ENCODE measurements at places on chromosomes 3 and 15.

- no peak for DNase-seq
Observed at GRCh38 chr3:139610886-139611285, 66.9 kb downstream of the NMNAT3 start.

- DNase-seq = no peak
Observed at GRCh38 chr15:76667943-76668715, 237.0 kb downstream of the SCAPER start.

- no peak for DNase-seq
Observed at GRCh38 chr3:67704322-67704721, 49.9 kb upstream of the SUCLG2 start.

DNA sequence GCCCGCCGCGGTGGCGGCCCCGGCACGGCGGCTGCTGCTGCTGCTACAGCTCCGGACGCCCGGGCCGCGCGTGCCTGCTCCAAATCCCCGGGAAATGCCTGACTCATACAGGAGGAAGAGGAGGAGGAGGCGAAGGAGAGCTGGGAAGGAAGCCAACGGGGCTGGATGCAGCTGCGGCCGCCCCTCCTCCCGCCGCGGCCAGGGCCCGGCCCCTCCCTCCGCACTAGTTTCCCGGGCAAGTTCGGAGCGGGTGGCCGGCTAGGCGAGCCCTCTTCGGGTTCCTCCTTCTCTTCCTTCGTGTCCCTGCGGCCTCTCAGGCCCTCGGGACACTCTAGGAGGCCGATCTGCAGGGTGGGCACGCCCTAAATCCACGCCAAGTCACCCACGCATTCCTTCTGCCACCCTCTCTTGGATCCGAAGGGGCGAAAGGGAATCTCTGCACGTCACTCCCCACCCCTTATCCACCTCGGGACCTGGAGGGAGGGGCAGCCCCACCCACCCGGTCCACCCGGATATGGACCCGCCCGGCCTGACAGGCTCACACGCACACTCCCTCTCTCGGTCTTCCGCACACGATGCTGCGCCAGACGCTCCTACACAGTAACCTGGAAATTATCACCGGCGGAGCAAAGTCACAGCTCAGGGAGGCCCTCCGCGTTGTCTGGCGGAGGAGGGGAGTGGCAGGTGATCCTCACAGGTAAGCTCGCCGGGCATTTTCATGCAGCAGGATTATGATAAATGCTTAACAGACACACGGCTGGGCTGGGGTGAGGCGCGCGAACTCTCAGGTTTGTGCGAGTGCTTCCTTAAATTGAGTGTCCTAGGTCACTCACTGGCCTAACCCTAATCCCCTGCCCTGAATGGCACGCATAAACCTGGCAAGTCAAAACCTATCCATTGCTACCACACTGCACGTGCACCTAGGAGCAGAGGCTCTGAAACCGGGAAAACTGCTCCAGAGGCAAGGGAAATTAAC lies at the start of the genes OSBPL10 and ZNF860:
Gene OSBPL10 (minus strand): TSS at position 57 of the 976 bp plus-strand sequence. CDS start 83 bp downstream, outside the sequence.
Gene ZNF860 (plus strand): TSS at position 545 of the 976 bp plus-strand sequence. CDS start 7,330 bp downstream, outside the sequence.
- DNase-seq = peak; percentile 78

DNA sequence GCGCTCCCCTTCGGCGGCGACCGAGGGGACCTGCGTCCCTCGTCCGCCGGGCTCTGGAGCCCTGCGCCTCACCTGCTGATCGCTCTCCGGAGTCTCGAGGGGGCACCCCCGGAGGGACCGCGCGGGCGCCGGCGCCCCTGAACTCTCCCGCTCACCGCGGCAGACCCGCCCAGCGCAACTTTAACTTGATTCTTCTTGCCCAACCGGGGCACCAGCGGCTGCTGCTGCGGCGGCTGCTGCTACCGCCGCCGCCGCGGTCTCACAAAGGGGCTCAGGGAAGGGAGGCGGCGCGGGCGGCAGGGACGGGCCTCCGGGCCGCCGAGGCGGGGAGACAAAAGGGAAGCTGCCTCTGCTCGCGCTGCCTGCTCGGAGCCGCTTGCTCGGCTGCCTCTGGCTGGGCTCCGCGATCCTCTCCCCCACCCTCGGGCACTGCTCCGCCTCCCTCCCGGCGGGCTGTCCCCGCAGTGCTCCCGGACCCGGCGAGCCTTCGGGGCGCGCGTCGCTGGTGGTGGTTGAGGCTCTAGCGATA lies at the start of gene PPM1L:
Gene PPM1L (plus strand): TSS at position 456 of the 529 bp plus-strand sequence.
- DNase-seq = peak; percentile 52

DNA sequence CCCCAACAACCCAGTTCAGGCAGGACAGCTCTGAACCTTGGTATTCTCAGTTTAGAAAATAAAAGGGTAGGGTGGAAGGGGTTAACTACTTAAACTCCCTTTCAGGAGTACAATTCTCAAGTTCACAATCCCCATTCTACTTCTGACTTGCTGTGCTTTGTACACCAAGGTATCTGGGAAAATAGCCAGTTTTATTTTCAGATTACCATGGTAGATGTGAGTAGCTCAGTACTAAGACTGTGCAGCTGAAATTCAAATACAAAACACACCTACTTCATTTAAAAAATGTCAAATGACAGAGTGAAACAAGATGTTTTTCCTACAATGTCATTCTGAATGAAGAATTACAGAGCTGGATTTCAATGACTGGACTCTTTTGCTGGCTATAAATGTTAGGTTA lies 27.4 kb downstream of the SLC7A14 start:
- no peak for DNase-seq

- DNase-seq = peak; percentile 70
Observed at GRCh38 chr15:87826119-87826747, 430.3 kb downstream of the NTRK3 start.

DNA sequence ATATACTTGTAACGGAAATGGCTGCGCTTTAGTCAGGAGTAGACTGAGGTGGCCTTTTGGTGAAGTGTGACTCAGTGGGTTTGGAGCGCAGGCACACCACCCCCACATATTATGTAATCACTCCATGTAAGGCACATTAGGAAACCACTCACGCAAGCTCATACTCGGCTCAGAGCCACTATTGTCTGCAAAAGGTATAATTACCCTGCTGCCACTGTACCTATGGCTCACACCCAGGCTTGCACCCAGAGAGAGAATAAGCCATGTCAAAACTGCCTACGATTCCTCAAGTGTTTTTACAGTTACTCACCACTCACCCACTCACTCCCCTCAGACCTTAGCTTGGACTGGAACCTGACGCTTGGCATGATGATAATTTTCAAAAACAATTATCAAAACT lies 611.9 kb upstream of the CCDC54 start:
- DNase-seq = no peak

- no peak for DNase-seq
Observed at GRCh38 chr15:92968926-92969651, 69.0 kb downstream of the CHD2 start.

DNA sequence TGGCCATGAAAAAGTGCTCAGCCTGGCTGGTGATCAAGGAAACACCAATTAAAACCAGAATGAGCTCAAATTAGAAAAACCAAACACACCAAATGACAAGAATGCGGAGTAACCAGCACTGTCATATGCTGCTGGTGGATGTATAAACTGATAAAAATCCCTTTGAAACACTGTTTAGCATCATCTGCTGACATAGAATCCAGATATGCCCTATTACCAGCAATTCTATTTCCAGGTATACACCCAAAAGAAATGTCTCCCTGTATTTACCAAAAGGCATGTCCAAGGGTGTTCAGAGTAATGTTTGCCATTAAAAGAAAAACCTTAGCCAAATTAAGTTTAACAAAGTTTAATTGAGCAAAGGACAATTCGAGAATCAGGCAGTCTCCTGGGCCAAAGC lies 138.6 kb downstream of the FMN1 start:
- no peak for DNase-seq

DNA sequence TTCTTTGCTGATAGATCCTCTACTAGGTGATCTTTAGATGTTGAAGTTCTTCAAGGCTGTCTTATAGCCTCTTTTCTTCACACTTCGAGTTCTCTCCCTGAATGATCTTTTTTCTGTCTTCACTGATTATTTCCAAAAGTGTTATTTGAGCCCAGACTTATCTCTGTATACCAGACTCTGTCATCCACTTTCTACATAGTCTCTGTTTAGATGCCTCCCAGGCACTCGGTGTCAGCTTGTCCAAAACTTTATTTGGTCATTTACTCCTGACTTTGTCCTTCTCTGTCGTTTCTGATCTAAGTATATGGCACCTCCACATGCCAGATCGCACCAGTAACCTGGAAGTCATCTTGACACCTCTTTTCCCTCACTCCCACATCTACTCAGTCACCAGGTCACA lies 27.6 kb downstream of the KLHL18 start:
- no peak for DNase-seq

DNA sequence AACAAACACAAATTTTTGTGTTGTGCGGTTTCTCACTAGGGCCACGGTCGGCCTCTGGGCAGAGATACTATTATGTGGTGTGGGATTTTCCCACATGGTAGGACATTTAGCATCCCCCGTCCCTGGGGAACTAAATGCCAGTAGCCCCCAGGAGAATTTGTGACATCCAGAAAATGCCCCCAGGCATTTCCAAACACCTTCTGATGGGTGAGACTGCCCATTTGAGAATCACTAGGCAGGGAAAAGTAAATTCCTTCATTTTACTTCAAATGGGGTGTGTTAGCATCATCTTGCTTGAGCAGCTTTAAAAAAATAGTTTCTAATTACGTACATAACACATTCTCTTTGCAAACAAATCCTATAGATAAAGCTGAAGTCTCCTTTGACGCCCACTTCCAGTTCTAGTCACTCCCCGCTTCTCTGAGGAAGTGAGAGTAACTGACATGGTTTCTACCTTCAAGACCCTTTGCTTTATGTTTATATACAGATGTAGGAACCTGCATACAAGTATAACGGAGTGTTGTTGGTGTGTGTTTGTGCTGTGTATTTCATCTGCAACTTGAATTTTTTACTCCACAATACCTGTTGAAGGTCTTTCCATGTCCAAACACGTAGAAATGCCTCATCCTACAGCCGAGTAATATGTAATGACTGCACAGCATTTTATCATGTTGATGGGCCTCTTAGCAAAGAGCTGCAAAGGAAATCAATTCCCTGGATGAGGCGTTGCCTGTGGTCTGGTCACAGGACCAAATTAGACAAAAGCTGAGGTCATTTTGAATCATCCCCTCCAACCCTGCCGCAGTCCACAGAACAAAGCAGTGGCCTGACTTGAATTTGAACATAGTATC lies 31.4 kb upstream of the ZBTB38 start:
- DNase-seq = no peak

- no peak for DNase-seq
Observed at GRCh38 chr3:112175037-112175436, 42.0 kb upstream of the GCSAM start.

GRCh38 chr3:185900228-185900627 lies 37.6 kb downstream of the TRA2B start:
- DNase-seq = peak; percentile 66

DNA sequence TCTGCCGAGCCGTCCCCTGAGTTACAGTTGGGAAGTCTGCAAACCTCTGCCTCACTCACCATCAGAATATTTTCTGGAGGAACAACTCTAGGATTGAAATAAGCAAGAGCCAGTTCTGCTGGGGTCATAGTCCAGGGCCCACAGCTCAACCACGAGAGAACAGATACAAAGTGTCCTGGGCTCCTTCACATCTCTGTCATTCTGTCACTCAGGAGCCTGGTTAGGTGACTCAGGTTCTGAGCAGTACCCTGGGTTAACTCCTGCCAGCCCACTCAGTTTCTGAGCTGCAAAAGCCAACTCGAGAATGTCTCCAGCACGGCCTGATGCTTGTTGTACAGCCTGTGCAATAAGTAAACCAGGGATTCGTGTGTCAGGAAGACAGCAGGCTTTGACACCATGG lies 155.7 kb downstream of the SLCO3A1 start:
- no peak for DNase-seq

- no peak for DNase-seq
Observed at GRCh38 chr3:10519236-10519635, 13.8 kb upstream of the ATP2B2 start.

GRCh38 chr3:12188681-12189287 lies 30.1 kb upstream of the TIMP4 start:
- no peak for DNase-seq

DNA sequence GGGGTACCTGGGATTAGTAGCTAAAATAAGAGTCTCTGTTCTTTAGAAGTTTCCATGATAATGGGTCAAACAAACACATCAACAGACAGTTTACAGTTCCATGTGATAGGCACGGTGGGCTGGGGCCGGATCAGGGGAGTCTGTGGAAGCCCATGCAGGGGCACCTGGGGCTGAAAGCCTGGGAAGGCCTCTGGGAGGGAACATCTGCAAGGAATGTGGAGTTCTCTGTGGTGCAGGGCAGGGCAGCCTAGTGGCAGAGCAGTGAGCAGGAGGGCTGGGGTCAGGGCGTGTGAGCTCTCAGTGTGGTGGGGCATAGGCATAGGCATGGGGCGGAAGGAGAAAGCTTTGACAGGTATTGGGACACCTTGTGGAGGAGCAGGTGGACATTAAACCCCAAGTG lies 207.7 kb upstream of the TRIM42 start:
- peak; percentile 23 for DNase-seq

- DNase-seq = peak; percentile 4
Observed at GRCh38 chr3:115071601-115072000, 75.5 kb downstream of the ZBTB20 start.

DNA sequence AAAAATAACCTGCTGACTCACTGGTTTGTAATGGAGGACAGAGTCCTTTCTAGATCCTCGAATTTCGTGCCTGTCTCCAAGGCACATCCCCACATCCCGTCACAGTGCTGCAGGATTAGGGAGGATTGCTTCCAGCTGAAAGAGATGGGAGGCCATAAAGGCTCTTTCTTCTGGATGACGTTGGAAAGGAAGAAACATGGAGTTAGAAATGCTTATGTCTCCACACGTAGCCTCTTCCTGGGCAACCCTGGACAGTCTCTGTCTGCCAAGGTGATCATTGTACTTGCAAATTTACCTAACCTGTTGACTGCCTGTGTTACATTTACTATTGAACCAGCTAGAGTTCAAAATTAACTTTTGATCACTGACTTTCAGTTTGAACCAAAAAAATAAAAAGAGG lies 27.6 kb upstream of the VILL start:
- DNase-seq = no peak

DNA sequence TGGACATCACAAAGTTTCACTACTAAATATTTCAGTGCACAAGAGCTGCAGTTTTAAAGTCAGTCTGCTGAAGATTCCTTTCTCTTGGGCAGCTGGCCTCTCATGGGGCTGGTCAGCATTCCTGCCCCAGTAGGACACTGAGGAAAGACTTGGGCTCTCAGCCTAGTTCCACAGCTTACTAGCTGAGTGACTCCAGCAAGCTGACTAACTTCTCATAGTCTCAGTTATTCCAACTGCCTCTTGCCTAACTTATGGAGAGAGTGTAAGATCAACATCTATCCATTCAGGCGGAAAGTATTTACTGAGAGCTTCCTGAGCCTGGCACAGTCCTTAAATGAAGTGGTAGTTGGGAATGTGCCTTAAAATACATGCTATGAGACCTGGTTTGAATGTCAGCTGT lies 27.0 kb downstream of the TM4SF4 start:
- DNase-seq = peak; percentile 24

DNA sequence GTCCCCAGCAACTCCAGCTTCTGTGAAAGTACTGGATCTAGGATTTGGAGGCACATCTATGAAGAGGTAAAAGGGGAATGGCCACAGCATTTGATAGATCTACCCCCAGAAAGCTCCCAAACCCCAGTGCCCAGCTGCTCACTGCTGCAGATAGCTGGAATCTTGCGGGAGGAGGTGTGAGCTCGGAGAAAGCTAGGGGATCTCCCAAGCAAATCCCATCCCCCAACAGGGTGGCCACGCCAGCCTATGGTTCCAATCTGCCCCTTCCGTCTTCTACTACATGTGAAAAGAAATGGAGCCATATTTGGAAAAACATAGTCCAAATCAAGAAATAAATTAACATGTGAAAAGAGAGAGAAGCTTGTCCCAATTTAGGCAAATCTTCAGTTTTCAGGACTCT lies 42.0 kb downstream of the SEMA5B start:
- DNase-seq = no peak
